NCI-H69 (cell line): ENCODE measurements at places on chromosomes 2 and 18.

- DNase-seq = no peak
Measured at GRCh38 chr2:111923276-111923804, 24.9 kb downstream of the MERTK start.

DNA sequence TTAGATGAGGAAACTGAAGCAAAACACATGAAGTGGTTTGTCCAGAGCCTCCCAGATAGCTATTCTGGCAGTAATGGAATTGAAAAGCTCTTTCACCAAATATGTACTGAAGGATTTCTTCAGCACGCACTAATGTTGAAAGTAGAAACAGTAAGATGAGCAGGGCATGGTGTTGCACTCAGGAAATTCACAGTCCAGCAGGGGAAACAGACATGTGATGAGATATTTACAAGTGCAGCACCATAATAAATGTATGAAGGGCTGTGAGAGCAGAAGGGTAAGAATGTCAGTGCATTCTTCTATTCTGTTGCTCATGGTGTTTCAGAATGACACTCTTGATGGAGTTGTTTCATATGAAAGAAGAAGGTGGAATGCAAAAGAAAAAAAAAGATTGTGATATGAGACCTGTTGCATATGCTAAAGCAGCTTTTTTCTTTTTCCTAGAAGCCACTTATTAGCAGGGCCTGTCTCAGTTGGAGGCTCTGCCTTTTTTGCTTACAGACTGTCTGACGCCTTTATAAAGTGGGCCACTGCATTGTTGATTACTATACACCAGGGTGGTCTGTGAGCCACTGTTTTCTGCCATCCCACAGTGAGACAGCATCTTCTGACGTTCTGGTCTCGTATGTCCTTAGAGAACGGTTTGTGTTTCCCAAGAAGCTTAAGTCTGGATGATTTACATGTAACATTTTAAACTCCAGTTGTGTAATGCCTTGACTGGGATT lies 516.9 kb downstream of the ARHGAP15 start:
- no peak for DNase-seq

DNA sequence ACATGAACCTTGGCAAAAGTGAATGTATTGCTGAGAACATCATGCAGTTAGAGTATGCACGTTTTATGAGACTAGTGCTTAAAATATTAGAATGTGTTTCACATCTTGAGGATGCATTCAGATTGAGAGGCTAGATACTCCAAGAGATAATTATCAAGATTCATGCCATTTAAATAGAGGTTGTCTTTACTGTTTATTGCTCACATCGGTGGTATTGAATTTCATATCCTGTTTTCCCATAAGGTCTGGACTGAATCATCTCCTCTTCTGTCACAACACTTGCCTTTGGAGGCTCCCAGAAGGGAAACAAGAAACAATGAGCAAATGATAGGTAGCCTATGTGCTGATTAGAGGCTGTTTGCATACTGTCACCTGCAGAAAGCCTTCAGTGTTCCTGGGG lies 83.8 kb downstream of the CLHC1 start:
- DNase-seq = peak; percentile 89

DNA sequence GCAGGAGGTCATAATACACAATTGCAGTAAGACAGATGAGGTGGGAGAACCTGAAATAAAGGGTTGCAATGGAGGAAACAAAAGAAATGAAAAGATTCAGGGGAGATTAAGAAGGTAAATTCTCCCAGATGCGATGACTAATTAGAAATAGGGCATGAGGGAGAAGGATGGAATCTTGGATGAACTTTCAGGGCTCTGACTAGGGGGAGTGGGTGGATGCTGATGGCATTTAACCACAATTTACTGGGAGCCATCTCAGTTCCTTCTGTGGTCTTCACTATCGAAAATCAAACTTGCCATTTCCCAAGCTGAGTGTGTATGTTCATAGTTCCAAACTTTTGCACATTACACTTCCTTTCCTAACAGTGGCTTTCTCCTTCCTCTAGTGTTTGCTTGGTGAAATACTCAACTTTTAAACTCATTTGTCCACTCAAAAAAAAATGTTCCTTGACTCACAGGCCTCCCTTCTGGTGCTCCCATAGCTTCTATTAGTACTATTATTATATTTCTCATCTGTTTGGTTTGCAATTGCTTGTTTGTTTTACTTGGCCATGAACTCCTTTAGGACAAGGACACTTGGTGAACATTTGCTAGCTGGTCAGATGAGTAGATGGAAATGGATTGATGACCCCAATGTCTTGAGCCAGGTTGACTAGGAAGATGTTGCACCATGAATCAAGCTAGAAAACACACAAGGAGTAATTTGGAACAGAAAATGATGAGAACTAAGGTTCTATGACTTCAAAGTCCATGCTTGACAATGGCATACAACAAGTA lies 178.5 kb downstream of the DIS3L2 start:
- DNase-seq = no peak

GRCh38 chr18:68803356-68803755 lies 5.5 kb downstream of the CCDC102B start:
- DNase-seq = no peak
